ENCODE measurements at places on chromosomes 2 and 18. TPM values are rescaled to one million over a fixed set of nuclear protein-coding genes. Genes with fewer than 3 reads are reported as not detected.

The TMEM200C gene
- total RNA-seq: 0.25 TPM

The NT5DC4 gene
- 1.2 TPM for total RNA-seq

The IL1A gene
- 0.05 TPM for total RNA-seq

The TMEM87B gene
- total RNA-seq: 10.1 TPM

The PPP3R1 gene
- 42.5 TPM for total RNA-seq

The GRB14 gene
- total RNA-seq: 51.0 TPM

The DYNAP gene
- total RNA-seq: not detected

The BMP10 gene
- 9.5 TPM for total RNA-seq

The PRKAG3 gene
- not detected for total RNA-seq

The EPG5 gene
- 20.3 TPM for total RNA-seq

The AQP12B gene
- not detected for total RNA-seq

The RND3 gene
- total RNA-seq: 28.1 TPM

The SLC38A11 gene
- 2.9 TPM for total RNA-seq

The IL36A gene
- total RNA-seq: not detected

The RAPGEF4 gene
- 1.5 TPM for total RNA-seq

The GNAL gene
- total RNA-seq: 0.92 TPM

The FLACC1 gene
- 1.2 TPM for total RNA-seq

The CNTNAP5 gene
- total RNA-seq: not detected

The ITPRIPL1 gene
- 3.1 TPM for total RNA-seq

The LNPK gene
- total RNA-seq: 17.3 TPM

The HOXD10 gene
- not detected for total RNA-seq

The DDX18 gene
- total RNA-seq: 34.4 TPM

The THAP4 gene
- total RNA-seq: 20.5 TPM

The SERPINB3 gene
- total RNA-seq: not detected

The YWHAQ gene
- total RNA-seq: 145 TPM

The SOCS6 gene
- total RNA-seq: 10.4 TPM

The C2orf92 gene
- total RNA-seq: 3.5 TPM

The NAT8 gene
- total RNA-seq: 27.6 TPM

The RAB27B gene
- total RNA-seq: 0.33 TPM

The SIX2 gene
- not detected for total RNA-seq

The PHLPP1 gene
- total RNA-seq: 14.5 TPM

The STAM2 gene
- total RNA-seq: 18.0 TPM

The C2orf42 gene
- total RNA-seq: 18.5 TPM

The COL4A4 gene
- 0.14 TPM for total RNA-seq

The HAAO gene
- total RNA-seq: 17.4 TPM

The CAPG gene
- total RNA-seq: 4.1 TPM

The CXCR1 gene
- total RNA-seq: 1.8 TPM

The HOXD11 gene
- not detected for total RNA-seq

The DNPEP gene
- 25.8 TPM for total RNA-seq

Data from liver (tissue), 10 donors.